Activated CD8-positive, alpha-beta memory T cell treated with anti-CD3 and anti-CD28 coated beads for 48 hours (primary cell): ENCODE measurements at places on chromosomes 16 and 17.

GRCh38 chr17:19703106-19703827, 13.1 kb downstream of the SLC47A2 start:
- no peak for DNase-seq

DNA sequence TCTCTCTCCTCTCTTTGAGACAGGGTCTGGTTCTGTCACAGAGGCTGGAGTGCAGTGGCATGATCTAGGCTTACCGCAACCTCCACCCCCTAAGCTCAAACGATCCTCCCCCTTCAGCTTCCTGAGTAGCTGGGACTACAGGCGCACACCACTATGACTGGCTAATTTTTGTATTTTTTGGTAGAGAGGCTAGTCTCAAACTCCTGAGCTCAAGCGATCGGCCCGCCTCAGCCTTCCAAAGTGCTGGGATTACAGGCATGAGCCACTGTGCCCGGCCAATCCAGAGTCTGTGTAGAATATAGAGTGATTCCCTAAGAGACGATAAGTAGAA, 65.8 kb upstream of the RPH3AL start:
- DNase-seq = no peak

GRCh38 chr16:2223942-2224486, 623 bp downstream of the E4F1 start:
- DNase-seq = no peak

DNA sequence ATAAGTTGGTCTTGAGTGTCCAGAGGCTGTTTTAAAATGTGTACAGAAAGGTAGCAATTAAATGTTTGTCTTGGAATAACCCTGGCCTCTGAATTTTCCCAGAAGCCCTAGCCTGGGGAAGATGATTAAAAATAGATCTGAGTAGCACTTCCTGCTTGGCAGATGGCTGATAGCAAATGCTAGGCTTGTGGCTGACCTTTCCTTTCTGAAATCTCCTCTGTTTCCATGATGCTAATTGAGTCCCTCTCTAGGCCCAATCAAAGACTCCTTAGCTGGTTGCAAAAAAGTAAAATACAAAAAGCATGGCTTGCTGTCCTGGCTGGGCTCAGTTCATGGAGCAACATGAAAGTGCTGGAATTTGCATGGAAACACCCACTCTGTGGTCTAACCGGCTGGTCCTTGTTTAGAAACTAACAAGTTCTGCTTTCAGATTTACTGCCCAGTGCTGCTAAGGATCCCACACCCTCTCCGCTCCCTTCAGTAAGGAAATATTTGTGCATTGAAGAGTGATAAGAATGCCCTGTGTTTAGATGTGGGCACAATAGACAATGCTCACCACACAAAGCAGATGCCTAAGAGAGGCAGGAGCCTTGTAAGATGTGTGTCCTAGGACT, 40.8 kb downstream of the YPEL2 start:
- DNase-seq = no peak

DNA sequence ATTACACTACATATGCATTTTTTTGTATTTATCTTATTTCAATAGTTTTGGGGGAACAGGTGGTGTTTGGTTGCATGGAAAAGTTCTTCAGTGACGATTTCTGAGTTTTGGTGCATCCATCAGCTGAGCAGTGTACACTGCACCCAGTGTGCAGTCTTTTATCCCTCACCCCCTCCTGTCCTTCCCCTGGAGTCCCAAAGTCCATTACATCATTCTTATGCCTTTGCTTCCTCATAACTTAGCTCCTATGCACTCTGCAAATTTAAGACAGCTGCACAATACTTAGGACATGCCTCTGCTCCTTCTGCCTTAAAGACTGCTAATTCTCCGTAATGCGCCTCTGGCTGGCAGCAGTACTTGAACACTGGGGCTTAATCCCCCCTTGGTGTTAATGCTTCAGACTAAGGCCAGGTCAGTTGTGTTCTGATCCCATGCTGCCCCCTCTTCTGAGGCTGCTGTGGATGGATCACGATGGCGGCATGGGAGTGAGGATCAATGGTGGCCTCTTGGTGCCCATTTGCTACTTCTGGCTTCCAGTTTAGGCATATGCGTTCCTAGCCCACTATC, 146.2 kb downstream of the PARN start:
- DNase-seq = no peak

DNA sequence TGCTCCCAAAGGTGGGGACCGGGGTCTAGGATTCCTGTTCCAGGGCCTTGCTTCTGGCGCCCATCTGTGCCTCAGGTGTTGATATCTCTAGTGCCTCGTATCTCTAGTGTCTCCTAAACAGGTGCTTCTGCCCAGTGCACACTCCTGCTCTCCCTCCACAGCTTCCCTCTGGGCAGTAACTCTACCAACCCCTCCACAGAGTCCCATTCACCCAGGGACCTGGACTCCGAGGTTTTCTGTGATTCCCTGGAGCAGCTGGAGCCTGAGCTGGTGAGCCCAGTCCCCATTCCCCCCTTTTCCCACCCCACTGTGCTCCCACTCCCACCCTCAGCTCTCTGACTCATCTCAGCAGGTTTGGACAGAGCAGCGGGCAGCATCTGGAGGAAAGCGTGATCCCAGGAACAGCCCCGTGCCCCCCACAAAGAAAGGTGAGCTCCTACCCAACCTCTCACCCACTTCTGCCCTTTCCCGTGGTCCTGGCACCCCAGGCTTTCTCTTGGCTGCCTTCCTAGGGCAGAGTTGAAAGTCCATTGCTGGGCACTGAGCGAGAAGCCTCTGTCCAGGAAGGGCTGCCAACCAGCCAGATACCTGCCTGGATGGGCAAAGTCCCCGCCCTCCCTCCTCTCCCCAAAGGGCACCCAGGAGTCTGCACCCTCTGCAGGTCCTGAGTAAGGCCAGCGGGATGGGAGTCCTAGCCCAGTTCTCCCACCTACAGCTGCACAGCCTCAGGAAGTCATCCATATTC, 2.2 kb downstream of the ACBD4 start:
- DNase-seq = no peak

DNA sequence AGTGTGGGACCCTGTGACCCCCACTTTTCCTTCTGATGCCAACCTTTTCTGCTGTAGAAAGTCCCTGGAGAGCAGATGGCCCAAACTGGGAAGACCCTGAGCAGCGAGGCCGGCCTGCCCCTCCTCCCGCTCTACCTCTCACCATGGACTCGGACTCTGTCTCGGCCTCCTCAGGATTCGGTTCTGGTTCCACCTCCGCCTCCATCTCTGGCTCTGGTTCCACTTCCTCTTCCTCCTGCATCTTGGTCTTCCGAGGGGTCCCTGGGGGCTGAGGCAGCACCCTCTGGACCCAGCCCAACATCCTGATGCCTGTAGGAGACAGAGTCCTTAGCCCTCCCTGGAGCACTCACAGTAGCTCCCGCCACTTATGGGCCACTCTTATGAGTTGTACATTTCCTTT, 3.9 kb downstream of the CNGB1 start:
- DNase-seq = no peak

DNA sequence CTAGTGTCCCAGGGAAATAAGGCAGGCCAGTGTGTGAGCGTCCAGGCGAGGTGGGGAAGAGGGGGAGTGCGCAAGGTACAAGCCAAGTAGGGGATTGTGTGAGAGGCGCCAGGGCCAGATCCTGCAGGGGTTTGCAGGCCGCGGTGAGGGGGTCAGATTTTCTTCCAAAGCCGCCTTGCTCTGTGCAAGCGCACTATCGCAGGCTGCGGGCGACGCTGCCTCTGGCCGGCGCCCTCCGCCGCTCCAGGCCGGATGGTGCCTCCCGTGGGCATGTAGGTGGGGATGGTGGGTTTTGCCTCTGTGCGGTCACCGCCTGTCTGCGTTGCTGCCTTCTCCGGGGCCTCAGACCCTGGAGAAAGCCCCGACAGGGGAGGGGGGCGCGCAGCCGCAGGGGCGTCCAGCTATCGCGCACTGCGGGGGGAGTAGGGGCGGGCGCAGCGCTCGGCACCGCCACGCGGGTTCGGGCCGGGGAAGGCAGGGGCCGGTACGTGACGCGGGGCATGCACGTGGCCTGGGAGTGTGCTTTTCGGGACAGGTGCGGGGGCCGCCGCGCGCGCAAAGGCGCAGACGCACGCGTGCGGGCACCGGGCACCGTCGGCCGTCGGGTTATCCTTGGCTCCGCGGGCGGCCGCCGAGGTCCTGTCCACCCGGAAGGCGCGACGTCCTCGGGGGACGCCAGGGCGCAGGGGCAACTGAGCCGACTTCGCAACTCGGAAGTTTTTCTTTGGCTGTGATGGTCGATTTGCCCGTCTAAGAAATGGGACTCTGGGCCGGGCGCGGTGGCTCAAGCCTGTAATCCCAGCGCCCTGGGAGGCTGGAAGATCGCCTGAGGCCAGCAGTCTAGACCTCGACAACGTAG, 1.1 kb upstream of the HAPSTR1 start:
- DNase-seq = no peak
